ENCODE measurements at places on chromosomes 11 and 22. TPM values are rescaled to one million over a fixed set of nuclear protein-coding genes. Genes with fewer than 3 reads are reported as not detected.

FBLN1 gene
- 119 TPM for total RNA-seq

DCHS1 gene
- total RNA-seq: 10.9 TPM

NAV2 gene
- 35.5 TPM for total RNA-seq

DENND6B gene
- 3.4 TPM for total RNA-seq

SUSD2 gene
- total RNA-seq: 4.2 TPM

VWCE gene
- total RNA-seq: 4.3 TPM

DNA sequence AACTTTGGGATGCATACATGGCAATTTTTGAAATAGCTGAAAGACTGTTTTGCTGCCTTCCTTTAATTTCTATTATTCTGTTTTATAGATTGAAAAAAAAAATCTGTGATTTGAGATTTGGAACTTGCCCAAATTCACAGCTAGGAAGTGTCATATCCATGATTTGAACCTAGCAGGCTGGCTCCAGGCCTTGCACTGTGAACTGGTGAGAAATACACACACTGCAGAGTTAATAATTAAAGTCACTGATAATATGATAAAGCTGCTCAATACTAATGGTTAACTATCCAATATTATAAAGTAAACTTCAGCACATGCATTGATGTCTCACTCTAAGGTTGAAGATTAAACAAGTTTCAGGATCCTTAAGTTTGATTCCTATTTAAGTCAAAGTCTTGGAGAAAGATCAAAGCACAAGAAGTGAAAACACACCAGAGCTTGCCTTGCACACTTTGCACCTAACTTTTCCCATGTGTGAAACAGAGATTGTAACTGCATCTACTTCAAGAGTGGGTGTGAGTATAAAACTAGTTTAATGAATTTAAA, 150.6 kb upstream of the CCDC179 start:
- H3K36me3 ChIP-seq: no peaks in the 10 kb centered on the region
- H3K27ac ChIP-seq: no peak overlapping the region
- H3K4me3 ChIP-seq: no peak overlapping the region
- H3K4me1 ChIP-seq: peaks cover 19% of the 10 kb centered on the region

GRCh38 chr22:46040471-46041465, 63.8 kb upstream of the WNT7B start:
- H3K4me1 ChIP-seq: peaks cover 83% of the 10 kb centered on the region
- no peak overlapping the region for H3K4me3 ChIP-seq

DNA sequence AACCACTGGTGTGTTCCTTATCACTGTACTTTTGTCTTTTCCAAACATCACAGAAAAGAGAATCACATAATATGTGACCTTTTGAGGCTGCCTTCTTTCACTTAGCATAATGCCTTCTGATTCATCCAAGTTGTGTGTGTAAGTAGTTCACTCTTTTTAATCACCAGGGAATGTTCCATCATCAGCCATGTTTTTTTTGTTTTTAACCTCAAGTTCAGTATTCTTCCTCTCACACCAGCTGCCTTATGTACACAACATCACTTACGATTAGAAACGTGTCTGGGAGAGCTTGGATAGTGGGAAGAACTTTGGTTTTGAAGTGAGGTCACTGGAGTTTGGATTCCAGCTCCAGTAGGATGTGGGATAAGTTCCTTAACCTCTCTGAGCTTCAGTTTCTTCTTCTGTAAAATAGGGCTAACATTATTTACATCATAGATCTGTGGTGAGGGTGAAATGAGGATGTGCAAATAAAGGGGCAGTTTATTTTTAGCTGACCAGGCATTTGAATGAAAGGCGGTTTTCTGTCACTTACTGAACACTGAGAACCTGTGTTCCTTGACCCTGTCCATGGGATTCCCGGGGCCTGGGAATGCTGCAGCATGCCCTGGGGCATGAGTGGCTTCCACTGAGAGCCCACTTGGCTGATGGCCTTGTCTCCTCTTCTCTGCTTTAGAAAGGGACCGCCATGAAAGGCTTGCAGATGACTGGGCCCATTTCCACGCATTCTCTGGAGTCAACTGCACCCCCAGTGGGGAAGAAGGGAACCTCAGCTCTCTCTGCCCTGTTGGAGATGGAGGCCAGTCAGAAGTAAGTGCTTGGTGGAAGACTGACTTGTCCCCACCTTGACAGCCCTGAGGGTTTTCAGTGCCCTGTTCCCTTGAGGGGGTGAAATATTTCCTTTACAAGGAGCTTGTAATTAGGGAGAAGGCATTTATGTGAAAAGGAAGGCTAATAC, 92.6 kb downstream of the DEPDC5 start:
- peaks cover 8% of the 10 kb centered on the region for H3K36me3 ChIP-seq
- no peaks in the 10 kb centered on the region for H3K27me3 ChIP-seq
- H3K27ac ChIP-seq: no peak overlapping the region

DNA sequence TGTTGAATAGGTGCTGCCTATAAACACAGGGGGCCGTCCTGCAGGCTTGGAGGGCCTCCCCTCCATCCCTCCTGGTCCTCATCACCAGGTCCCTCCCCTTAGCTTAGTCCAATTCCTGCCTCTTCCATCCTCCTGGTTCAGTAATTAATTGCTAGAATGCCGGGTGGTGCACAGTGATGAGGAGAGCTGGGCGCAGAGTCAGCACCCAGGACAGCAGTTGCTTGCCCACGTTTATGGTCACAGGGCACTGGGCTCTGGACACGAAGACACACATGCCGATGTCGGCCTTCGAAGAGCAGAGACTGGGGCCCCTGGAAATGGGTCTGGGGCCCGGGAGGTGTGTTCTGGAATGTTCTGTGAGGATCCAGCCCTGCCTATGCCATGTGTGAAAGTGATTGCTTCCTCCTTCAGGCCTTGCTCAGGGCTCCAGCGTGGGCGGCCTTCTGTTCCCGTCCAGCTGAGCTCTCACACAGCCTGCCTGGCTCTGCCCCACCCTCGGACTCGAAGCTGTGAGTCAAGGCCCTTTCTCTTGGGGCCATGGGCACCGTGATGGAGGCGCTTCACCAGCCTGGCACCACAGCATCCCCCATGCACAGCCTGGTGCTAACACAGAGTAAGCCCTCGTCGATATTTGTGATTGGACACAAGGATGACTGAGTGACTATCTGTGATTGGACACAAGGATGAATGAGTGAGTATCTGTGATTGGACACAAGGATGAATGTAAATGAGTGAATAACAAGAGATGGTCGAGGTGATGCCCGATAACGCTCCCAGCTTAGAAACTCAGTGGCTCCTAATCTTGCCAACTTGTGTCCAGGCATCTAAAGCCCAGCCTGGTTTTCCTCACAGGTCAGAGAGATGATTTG, 884.7 kb downstream of the BRD1 start:
- H3K4me3 ChIP-seq: no peak overlapping the region
- no peak overlapping the region for H3K27ac ChIP-seq
- no peaks in the 10 kb centered on the region for H3K4me1 ChIP-seq
- H3K27me3 ChIP-seq: no peaks in the 10 kb centered on the region
- H3K36me3 ChIP-seq: no peaks in the 10 kb centered on the region
- DNase-seq: no peak

GRCh38 chr11:111347002-111347722, 31.9 kb downstream of the POU2AF1 start:
- H3K4me1 ChIP-seq: peaks cover 15% of the 10 kb centered on the region
- H3K27me3 ChIP-seq: no peaks in the 10 kb centered on the region
- no peak overlapping the region for H3K4me3 ChIP-seq
- no peak overlapping the region for H3K27ac ChIP-seq
- no peak for DNase-seq

- H3K4me3 ChIP-seq: no peak overlapping the region
- no peak overlapping the region for H3K27ac ChIP-seq
- no peaks in the 10 kb centered on the region for H3K36me3 ChIP-seq
Measured at GRCh38 chr11:96763244-96763643, 373.4 kb downstream of the JRKL start.

- H3K27ac ChIP-seq: no peak overlapping the region
- H3K4me3 ChIP-seq: no peak overlapping the region
- H3K27me3 ChIP-seq: peaks cover 4% of the 10 kb centered on the region
- H3K4me1 ChIP-seq: no peaks in the 10 kb centered on the region
Measured at GRCh38 chr11:132187386-132187785, 817.0 kb downstream of the NTM start.

Measured in body of pancreas (tissue), 4 donors.